Thoracic aorta (tissue), 2 donors: ENCODE measurements at places on chromosomes 2 and 18.

- no peaks in the 10 kb centered on the region for H3K36me3 ChIP-seq
- H3K4me1 ChIP-seq: no peaks in the 10 kb centered on the region
- H3K27me3 ChIP-seq: no peaks in the 10 kb centered on the region
- H3K27ac ChIP-seq: no peak overlapping the region
- no peak overlapping the region for H3K4me3 ChIP-seq
- no peak for DNase-seq
These were observed 102.4 kb downstream of the ICA1L start for GRCh38 chr2:202769201-202769600.

GRCh38 chr18:58505181-58505580 lies 123.7 kb downstream of the ALPK2 start:
- no peak overlapping the region for H3K4me3 ChIP-seq
- no peaks in the 10 kb centered on the region for H3K36me3 ChIP-seq
- H3K27me3 ChIP-seq: no peaks in the 10 kb centered on the region
- no peak overlapping the region for H3K27ac ChIP-seq

- H3K4me3 ChIP-seq: no peak overlapping the region
- peaks cover 8% of the 10 kb centered on the region for H3K4me1 ChIP-seq
- H3K27me3 ChIP-seq: no peaks in the 10 kb centered on the region
- no peak overlapping the region for H3K27ac ChIP-seq
- no peaks in the 10 kb centered on the region for H3K36me3 ChIP-seq
These were observed 98.7 kb downstream of the TCF4 start for GRCh38 chr18:55489034-55489986.

- no peaks in the 10 kb centered on the region for H3K36me3 ChIP-seq
- no peaks in the 10 kb centered on the region for H3K4me1 ChIP-seq
- no peak for DNase-seq
- H3K27me3 ChIP-seq: no peaks in the 10 kb centered on the region
- no peak overlapping the region for H3K27ac ChIP-seq
These were observed 48.0 kb upstream of the TGIF1 start for GRCh38 chr18:3401669-3402620.

GRCh38 chr2:167052825-167053224 lies 164.5 kb downstream of the XIRP2 start:
- DNase-seq: no peak
- H3K4me3 ChIP-seq: no peak overlapping the region
- no peaks in the 10 kb centered on the region for H3K4me1 ChIP-seq
- no peak overlapping the region for H3K27ac ChIP-seq
- no peaks in the 10 kb centered on the region for H3K36me3 ChIP-seq

GRCh38 chr2:17171446-17172049 lies 346.7 kb downstream of the RAD51AP2 start:
- H3K27me3 ChIP-seq: no peaks in the 10 kb centered on the region
- no peak for DNase-seq
- H3K4me3 ChIP-seq: no peak overlapping the region

GRCh38 chr2:69975853-69976462 lies 14.5 kb upstream of the ASPRV1 start:
- no peak overlapping the region for H3K27ac ChIP-seq
- no peak for DNase-seq
- no peaks in the 10 kb centered on the region for H3K36me3 ChIP-seq
- H3K4me3 ChIP-seq: no peak overlapping the region
